ENCODE measurements at places on chromosomes 2 and 18.

- DNase-seq, result no peak
These were observed 35.9 kb upstream of the MCFD2 start for GRCh38 chr2:46951290-46952064.

DNA sequence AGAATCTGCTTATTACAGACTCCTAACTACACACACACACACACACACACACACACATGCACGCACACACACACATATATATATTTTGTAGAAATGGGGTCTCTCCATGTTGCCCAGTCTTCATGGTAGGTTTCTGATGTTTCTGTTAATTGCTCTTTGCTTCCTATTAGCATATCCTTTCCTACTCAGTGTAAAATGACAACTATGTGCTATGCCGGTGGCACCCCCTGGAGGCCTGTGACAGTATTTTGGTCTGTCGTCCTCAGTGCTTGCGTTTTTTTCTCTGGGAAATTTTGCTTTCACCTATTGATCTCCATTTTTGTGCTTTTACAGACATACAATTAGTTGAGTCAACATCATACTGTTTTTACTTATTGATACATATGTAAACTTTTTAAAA, 322.1 kb downstream of the LRRTM1 start:
- no peak for DNase-seq

- DNase-seq, result no peak
These were observed 34.7 kb upstream of the DTNB start for GRCh38 chr2:25707927-25708590.

- no peak for DNase-seq
These were observed 84.6 kb upstream of the MAP3K20 start for GRCh38 chr2:172991031-172991430.

- DNase-seq, result no peak
These were observed 100.8 kb upstream of the MAP2 start for GRCh38 chr2:209322905-209323512.

DNA sequence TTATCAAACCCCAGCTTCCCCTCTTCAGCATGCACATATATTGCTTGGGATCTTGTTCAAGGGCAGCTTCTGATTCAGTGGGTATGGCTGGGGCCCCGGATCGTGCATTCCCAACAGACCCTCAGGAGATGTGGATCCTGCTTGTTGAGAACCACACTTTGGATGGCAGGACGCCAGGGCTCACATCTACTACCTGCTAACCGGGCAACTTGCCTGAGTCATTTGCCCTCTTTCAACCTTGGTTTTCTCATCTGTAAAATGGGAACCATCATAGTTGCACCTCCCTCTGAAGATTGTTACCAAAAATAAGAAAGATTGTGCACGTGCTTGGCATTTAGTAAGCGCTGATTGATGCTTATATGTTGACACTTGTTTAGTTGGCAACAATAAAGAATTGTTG, 154.6 kb downstream of the ACKR3 start:
- DNase-seq, result no peak

DNA sequence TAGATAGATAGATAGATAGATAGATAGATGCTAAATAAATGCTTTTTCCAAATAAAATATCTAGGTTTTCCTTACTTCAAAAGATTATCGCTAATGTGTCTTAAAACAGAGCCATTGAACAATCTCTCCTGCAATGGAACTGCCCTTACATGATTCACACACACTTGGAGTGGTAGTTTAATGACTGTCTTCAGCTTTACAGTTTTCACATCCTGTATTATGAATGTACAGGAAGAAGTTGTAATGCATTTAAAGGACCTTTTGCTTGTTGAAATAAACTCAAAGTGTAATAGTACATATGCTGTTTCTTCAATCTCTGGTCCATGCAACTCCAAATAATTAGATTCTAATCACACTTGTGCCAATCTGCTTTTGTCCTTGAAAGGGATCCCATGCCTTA, 797.6 kb upstream of the CDH2 start:
- DNase-seq, result no peak

DNA sequence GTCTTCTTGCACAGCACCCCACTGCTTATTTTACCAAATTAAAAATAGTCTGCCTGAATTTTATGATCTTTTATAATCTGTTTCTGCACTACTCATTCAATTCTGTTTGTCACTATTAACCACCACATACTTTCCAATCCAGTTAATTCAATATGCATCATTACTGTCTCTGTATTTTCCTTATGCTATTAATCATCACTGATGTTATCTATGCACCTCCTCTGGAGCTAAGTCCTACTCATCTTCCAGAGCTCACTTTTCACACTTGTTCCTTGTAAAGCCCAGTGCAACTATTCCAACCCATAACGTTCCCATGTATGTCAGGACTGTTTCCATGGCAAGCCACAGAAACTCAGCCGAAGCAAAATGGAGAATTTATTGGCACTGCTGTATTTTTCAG, 713.6 kb downstream of the PLCL1 start:
- DNase-seq, result no peak

DNA sequence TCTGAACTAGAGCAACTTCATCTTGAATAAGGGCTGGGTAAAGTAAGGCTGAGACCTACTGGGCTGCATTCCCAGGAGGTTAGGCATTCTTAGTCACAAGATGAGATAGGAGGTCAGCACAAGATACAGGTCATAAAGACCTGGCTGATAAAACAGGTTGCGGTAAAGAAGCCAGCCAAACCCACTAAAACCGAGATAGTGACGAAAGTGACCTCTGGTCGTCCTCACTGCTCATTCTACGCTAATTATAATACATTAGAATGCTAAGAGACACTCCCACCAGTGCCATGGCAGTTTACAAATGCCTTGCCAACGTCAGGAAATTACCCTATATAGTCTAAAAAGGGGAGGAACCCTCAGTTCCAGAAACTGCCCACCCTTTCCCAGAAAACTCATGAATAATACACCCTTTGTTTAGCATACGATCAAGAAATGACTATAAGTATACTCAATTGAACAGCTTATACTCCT, 109.1 kb downstream of the FIGN start:
- DNase-seq, result no peak

DNA sequence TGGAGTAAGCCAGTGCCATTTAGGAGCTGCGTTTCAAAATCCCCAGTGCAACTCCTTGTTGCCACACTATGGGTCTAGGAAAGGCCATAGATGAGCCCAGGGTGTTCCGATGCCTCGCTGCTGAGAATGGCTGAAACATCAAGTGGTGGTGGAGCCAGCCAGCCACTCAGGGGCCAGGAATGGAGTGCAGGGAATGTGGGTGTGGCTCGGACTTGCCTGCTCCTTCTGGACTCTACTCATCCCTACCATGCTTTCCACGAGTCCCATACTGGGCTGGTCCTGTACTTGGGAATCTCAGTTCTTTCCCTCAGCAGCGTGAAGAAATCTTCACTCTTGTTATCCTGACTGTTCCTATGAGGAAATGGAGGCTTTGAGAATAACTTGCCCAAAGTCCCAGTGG, 143.5 kb downstream of the INSIG2 start:
- DNase-seq, result no peak

DNA sequence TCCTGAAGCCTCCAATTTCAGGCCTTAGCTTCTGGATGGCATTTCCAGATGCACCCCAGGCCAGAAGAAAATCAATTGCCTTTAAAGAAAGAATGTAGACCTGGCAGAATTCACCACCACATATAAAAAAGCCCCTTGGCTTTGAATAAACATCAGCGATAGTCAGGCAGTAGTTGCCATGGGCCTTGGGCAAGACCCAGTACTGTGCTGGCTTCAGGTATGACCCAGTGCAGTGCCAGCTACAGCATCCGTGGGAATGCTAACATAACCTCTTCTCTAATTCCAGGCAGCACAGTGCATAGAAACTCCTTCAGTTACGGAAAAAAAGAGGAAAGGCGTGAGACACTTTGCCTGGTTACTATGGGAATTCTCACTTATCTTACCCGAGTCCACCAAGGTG, 539.6 kb upstream of the LRRTM4 start:
- no peak for DNase-seq

DNA sequence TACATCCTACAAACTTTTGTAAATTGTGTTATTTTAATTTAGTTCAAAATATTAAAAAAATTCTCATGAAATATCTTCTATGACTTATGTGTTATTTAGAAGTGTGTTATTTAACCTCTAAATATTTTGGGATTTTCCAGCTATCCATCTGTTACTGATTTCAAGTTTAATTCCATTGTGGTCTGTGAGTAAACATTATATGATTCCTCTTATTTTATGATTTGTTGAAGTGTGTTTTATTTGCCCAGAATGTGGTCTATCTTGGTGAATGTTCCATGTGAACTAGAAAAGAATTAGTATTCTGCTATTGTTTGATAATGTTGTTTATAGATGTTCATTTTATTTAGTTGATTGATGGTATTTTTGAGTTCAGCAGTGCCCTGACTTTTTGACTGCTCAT, 136.0 kb downstream of the ZNF804A start:
- no peak for DNase-seq

GRCh38 chr2:3727397-3728045, 24.1 kb downstream of the DCDC2C start:
- DNase-seq, result no peak

DNA sequence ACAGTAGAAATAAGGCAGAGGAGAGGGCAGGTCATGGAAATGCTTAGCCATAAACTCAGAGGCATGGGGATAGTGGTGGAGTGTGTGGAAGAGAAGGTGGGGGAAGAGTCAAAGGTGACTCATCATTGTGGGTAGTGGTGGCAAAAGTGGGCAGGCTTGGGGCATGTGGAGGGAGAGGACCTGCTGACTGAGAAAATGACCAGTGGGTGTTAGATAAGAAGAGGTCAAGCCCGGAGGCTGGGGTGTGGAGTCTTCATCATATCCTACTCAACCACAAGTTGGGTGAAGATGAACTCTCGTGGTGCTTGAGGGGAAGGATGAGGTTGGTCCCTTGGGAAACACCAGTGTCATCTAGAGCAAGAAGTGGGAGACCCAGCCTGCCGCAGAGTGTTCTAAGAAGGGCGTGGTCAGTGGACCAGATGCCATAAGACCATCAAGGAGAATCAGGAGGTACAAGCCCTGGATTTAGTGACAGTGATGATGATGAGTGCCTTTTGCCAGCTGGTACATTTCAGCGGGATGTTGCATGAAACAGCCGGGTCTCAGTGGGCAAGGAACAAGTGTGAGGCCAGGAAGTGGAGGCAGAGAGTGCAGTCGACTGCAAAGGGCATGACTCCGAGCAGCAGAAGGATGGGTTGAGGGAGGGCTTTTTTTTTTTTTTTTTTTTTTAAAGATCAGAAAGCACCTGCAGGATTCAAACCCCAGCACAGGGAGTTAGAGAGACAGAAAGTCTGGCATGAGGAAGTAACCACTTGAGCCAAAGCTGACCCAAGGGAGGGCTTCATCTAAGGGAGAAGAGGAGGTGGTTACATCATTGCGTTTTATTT, 122.6 kb upstream of the SPRED2 start:
- no peak for DNase-seq

DNA sequence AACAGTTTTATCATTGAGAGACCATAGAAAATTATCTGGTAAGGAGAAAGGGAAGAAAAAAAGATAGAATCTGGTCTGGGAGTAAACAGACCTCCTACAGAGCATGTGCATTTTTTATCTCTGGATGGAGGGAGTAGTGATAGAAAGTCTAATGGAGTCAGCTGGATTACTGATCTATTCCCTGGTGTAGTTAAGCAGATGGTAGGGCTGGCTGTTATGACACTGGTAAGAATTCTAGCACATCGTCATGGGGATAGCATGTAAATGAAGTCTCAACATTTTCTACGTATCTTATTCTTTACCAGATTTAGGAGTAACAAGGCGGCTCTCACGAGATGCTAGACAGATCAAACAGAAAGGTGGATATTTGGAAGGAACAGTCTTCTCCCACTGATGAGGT, 407.4 kb downstream of the NRXN1 start:
- DNase-seq, result no peak

DNA sequence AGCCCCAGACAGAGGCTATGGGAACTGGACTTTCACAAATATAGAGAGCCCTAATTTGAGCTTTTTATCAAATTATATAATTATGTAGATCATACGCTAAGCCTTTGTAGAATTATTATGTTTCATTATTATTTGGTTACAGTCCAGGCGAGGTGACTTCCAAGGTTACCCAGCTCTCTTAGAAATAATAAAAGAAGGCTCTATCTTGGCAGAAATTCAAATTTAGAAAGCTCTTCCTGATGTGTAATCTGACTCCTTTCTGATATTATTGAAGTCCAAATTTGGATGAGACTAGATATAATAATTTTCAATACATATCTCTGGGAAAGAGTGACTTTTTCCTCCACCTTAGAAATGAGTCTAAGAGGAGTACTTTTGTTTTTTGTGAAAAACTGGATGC, 4.8 kb upstream of the SLC38A11 start:
- DNase-seq, result no peak

GRCh38 chr18:44602845-44603244, 77.8 kb upstream of the SETBP1 start:
- DNase-seq, result no peak

- no peak for DNase-seq
These were observed 607.6 kb downstream of the LRP1B start for GRCh38 chr2:141523199-141523598.

DNA sequence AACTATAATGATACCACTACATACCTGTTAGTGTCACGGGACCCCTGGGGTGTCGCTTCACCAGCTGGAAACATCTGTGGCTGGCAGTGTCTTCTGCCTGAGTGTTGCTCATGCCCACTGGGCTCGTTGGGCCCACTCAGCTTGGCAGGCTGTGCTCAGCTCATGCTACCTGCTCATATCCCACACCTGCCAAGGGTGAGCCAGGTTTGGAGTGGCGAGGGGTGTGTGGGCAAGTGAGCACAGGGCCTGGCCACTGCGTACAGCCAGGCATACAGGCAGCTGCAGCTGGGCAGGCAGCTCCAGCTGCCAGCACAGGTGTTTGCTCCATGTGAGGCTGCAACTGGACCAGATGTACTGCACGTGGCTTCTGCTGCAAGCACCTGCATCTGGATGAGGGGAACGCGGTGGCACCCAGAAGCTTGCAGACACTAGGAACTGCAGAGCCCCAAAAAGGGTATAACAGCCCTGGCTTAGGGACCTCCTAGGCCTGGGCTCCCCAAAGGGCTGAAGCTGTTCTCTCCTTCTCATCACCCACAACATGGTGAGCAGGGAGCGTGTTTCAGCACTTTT, 70.1 kb downstream of the SUCLG1 start:
- DNase-seq, result no peak

- DNase-seq, result no peak
These were observed at the start of gene ZNF516 for GRCh38 chr18:76495006-76495370. ZNF516 (minus strand) TSS chr18:76495242; CDS start chr18:76443054, 52,188 bp downstream.

GRCh38 chr2:187499941-187500532, 52.0 kb upstream of the CALCRL start:
- no peak for DNase-seq

DNA sequence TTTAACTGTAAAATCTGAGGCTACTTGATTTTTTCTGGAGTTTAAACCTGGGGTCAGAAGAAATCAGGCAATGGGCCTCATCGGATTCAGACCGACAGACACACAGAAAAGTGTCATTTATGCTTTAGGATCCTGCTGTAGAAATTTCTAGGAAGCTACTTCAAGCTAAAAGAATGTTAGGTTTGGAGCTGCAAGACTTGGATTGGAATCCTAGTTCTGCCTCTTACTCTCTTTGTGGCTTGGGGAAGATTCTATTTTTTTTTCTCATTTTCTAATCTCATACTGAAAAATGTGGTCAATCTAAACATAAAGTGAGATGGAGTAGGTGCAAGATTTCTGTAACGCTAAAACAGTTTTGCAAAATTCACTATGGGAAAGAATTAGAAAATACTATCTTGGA, 48.8 kb upstream of the KCNE4 start:
- no peak for DNase-seq
